ENCODE measurements at places on chromosomes 6 and 20.

DNA sequence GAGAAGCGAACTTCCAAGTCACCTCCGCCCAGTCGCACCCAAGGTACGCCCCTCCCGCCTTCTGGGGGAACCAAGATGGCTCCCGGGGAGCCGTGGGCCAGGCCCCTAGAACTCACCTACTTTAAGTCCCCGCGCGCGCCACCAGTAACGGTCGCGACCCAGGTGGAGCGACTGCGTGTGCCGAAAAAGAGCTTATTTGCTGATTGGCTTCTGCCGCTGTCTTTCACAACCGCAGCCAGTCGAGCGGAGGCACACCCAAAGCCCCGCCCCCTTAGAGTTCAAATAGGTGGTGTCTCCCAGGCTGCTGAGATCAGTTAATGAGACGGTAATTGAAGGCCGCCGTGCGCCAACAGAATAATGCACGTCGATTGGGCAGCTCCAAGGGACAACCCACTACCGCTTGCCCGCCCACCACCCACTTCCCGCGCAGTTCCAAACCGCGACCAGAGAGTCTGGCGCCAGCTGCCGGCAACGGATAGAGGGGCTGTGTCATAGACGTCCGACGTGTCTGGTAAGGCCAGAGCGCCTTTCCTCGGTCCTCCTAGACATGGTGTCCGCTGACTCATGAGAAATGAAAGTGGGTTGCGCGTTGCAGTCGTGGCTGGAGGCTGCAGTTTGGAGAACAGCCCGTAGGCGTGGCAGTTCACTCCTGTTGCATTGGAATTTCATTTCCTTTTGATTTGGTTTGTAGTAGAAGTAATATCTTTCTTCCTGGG, at the start of gene MDC1:
Gene MDC1, minus strand, starts transcription at position 153 of the 716 bp plus-strand sequence. CDS start 2,106 bp downstream, outside the sequence.
- DNase-seq: peak; percentile 100

- no peak for DNase-seq
Measured at GRCh38 chr6:139386404-139386803, 12.0 kb upstream of the CITED2 start.

DNA sequence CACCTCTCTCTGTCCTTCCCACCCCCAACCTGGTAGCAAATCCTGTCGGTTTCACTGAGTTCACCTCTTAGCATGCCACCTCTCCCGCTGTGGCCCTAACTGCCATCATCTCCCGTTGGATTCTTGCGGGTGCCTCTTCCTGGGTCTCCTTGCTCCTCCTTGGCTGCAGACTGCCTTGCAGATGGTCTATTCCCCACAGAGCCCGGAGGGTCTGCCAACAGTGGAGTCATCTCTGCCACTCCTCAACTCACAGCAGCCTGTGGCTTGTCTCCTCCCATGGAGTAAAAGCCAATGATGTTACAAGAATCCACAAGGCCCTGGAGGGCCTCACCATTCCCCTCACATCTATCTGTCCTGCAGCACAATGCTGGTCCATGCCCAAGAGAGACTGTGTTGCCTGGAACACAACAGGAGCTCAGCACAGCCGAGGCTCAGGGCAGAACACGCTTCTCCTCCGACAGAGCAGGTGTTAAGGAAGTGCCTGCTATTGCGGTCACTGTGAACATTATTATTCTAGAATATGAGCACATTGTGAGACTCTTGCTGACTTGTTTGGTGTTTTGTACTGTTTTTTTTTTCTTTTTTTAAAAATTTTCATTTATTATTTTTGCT, 241.8 kb upstream of the SULF2 start:
- no peak for DNase-seq

GRCh38 chr20:15033891-15034290, 696.5 kb upstream of the FLRT3 start:
- DNase-seq: no peak

- no peak for DNase-seq
Measured at GRCh38 chr6:116094041-116094440, 6.6 kb upstream of the NT5DC1 start.

DNA sequence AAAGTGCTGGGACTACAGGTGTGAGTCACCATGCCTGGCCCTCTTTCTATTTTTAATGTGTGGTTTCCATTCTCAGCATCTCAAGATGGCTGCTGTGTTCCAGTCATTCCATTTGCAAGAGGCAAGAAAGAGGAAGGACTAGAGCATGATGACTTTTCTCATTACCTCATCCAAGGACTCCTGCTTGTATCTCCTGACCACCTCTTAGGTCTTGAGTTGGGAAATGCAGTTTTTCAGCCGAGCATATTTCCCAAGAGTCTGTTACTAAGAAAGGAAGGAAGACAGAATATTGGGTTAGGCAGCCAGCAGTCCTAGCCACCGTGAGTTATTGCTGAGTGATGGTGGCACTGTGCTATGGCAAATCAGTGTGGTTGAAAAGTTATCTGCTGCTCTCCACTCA, 108.4 kb upstream of the INSM1 start:
- no peak for DNase-seq

DNA sequence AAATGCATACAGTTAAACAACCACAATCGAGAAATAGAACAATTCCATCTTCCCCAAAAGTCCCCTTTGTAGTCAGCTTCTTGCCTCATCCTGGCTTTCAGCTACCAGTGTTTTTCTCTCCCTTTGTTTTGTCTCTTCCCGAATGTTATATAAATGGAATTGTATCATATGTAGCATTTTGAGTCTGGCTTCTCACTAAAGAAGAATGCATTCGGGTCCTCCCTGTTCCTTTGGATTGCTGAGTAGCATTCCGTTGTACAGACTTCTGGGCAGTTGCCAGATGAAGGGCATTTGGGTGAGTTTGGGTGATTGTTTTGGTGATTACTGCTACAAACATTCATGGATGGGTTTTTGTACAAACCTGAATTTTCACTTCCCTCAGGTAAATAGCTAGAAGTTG, 27.8 kb downstream of the PRPH2 start:
- no peak for DNase-seq

DNA sequence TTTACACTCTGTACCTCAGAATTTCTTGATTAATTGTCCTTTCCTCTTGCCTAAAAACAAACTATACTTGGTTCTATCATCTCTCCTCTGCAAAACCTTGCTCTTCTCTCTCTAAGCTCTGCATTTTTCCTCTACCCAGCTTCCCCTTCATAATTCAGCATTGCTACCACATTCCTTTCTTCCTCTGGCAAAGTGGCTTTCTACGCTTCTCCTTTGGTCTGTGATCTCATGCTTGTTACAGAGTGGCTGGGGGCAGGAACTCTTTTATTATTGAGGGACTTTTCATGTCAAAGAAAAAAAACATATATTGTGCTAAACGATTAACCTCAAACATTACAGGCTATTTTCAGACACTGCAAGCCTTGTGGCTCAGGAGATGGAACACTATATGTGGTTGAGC, 333.3 kb upstream of the KCNQ5 start:
- DNase-seq: peak; percentile 23

- no peak for DNase-seq
Measured at GRCh38 chr6:37984578-37984977, 165.1 kb downstream of the ZFAND3 start.

DNA sequence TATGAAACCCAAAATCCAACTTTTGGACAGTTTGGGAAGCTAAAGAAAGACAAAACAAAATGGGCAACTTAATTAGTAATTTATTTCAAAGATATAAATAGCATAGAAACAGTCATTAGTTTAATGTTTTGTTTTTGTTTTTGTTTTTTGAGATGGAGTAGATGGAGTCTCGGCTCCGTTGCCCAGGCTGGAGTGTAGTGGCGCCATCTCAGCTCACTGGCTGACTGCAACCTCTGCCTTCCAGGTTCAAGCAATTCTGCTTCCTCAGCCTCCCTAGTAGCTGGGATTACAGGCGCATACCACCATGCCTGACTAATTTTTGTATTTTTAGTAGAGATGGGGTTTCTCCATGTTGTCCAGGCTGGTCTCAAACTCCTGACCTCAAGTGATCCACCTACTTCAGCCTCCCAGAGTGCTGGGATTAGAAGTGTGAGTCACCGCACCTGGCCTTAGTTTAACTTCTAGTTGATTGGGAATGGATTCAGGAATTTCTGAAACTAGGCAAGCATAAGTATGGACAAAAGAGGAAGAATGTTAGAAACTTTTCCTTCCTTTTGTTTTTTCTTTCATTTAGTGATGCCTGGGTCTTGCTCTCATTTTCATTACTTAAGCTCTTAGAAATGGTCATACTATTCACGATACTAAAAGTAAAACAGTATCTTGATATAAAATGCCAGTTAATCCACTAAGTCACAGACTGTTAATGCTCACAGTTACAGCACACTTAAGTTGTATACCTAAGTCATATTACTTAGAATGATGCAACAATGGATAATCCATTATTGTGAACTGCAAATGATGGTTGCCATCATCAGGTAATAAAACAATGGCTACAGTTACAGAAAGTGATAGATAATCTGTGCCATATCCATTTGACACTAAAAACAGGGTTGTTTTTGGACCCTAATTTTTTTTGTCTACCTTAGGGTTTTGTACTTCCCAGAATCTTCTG, 8.2 kb downstream of the SENP6 start:
- peak; percentile 52 for DNase-seq

DNA sequence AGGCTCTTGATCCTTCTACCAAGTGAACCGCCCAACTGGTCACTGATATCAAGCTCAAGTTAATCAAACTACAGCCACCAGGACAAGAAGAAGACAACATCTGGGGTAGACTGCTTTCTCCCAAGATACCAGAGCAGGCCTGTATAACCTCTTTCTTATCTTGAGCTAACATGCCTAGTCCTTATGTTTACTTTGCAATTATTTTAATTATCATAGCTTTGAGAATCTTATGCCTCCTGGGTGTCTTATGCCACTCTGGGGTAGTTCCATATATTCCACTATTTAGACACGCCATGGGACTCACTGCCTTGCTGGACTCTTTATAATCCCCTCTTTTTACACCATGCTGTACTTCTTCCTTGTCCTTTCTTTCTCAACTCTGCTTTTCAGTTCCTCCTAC, 41.5 kb upstream of the ECI2 start:
- no peak for DNase-seq

DNA sequence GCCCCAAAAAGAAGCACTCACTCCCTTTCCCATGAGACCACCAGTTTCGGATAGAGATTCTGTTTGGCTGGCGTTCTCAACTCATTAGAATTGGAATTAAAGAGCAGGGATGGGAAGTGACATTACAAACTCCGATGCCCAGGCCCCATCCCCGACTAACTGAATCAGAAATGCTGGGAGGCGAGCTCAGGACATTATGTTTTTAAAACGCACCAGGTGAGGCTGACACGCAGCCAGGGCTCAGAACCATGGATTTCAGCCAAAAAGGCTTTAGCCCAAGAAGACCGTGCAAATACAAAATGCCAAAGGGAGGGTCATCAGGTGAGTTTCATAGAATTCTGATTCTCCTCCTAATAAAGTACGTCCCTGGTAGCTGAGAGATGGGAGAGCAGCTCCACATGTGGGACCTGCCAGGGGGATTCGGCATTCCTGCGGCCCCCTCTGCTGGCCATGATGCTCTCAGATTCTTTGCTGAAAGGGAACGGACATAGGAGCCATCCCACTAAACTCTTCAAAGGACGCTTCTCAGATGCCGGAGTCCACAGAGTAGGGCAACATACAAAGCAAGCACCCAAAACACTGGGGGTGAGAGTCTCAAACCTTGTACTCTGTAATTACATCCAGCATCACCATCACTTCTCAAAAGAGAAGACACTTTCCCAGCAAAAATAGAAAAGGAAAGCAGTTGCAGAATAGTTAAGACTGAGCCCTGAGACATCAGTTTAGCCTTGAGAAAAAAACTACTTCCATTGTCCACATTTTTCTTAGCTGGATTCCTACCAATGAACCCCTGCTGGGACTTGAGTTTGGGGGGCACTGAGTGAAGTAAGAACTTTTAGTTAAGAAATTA, 205.2 kb downstream of the BMP7 start:
- peak; percentile 84 for DNase-seq

DNA sequence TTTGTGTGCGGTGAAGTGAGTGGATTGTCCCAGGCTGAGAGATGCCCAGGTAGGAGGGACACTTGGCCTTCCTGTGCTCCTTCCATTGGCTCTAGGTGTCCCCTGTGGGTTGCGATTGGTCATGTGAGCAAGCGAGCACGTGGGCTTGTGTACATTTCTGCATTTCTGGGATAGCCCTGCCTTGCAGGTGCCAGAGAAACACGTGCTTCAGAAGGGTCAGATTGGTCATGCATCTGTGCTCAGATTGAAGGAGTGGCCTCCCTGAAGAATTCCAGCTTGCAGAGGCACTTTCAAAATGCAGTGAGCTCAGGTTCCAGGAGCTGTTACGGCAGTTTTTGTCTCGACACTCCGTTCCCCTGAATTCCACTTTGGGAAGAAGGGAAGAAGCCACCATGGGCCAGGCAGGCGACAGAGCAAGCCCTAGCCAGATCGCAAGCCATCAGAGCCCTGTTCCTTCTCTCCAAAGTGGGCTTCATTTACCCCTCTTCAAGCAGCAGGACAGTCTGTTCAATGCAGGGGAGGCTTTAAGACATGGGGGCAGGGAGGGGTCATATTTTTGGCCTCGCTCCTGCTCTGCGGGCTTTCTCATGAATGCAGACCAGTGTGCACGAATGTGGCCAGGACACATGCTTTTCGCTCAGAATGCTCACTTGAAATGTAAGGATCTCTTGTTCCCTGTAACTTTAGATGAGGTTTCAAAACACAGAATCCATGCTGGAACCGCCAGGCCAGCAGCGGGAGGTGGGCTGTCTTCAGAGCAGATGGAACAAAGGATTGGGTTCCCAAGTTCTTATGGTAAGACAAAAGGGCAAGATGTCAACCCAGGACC, 78.6 kb upstream of the AKAP12 start:
- DNase-seq: peak; percentile 29

GRCh38 chr20:43824309-43825050, 90.2 kb upstream of the TOX2 start:
- DNase-seq: peak; percentile 75

DNA sequence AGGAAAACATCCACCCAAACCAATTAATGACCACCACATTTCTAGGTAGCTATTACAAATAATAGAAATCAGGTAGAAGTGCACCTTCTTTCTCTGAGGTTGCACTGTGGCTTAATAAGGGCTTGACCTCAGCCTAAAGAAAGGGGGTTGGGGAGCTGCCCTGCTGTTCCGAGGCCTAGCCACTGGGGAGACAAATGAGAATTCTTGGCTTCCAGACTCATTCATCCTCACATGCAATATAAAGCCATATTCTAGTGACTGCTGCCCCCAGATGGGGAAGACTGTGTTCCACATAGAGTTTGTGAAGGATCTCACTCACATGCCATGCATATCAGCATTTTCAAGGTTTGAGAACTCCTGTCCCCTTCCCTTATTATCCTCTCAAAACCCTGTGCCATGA, 22.9 kb downstream of the SAYSD1 start:
- peak; percentile 82 for DNase-seq

- DNase-seq: no peak
Measured at GRCh38 chr6:42367353-42368011, 84.2 kb downstream of the TRERF1 start.

- DNase-seq: no peak
Measured at GRCh38 chr20:38833857-38834164, 28.3 kb downstream of the PPP1R16B start.

GRCh38 chr20:60897976-60898375, 354.1 kb upstream of the CDH4 start:
- no peak for DNase-seq

All from GM23338 (cell line).